ENCODE measurements at places on chromosomes 3 and 15. TPM values are rescaled to one million over a fixed set of nuclear protein-coding genes. Genes with fewer than 3 reads are reported as not detected.
A peak's percentile ranks its signal among the peaks of the same experiment; 100 is the strongest.

DNA sequence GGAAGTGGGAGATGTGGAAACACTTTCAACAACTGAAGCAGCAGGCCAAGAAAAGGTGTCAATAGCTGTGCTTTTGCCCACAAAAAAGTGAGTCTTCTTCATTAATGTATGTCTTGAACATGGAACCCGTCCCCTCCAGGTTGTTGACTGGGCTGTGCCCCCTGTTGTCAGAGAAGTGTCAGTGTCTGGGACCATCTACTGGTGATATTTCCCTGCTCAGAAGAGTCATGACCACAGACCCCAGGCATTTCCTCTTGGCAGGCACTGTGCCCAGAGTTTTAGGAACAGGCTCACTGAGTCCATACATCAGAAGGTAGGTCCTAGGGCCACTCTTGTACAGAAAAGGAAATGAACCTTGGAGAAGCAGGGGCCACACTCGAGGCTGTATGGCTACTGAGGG lies 54.8 kb upstream of the LARS2 start:
- no peak for DNase-seq

- no peak for DNase-seq
Observed at GRCh38 chr15:43270113-43270665, 3.5 kb upstream of the TGM5 start.

GRCh38 chr3:128606094-128606493 lies 44.5 kb downstream of the RPN1 start:
- no peak for DNase-seq

- peak; percentile 61 for DNase-seq
Observed at GRCh38 chr15:52318729-52319500, 23.3 kb upstream of the MYO5C start.

DNA sequence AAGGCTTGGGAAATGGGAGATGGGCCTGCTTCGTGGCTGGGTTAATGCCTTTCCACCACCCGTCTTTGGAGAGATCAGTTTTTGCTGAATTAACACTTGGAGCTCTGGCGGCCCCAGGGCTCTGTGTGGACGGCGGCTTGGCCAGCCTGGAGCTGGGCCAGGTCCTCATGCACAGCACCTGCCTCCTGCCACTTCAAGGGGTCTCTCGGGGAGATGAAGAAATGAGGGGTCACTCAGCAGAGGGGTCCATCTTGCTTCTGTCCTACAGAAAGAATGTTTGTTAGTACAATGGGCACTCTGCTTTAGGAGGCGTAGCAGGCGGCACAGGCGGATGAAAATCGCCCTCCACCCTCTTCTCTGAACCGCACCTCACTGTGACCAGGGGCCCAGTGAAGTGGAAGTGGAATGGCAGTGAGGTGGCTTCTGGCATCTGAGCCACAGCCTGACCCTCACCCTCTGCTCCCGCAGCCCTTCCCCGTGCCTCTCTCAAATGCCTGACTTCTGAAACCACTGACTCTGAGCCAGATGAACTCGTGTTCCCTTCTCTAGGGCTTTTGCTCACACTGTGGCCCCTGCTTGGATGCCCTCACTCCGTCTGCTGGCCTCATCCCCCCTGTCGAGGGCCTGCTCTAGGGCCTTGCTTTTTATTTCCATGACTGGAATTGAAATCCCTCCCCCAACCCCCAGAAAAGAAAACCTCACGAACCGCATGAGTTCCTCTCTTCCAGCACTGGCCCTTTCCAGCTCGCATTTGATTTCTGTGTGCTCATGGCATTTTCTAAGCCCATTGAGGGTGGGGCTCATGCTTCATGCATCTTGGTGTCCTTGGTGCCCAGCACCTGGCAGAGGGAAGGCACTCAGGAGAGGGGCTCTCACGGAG lies 42.2 kb downstream of the CHDH start:
- no peak for DNase-seq

GRCh38 chr15:41483519-41483918 lies 10.2 kb upstream of the ITPKA start:
- DNase-seq = no peak

DNA sequence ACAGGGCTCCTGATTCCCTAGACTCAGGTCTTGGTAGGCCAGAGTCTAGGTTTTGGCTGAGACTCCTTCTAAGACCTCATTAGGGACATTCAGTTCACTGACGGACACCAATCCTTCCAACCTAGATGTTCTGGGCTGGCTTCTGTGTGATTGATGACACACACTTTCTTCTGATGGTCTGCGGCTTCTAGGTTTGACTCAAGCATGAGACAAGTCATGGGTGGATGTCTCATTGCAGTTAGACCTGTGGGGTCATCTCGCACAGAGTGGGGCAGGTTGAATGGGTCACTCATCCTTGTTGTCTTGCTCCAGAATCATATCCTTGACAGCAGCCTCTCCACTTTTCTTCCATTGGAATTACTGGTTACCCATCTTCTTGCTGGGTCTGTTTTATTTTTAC lies 35.8 kb downstream of the ARNT2 start:
- no peak for DNase-seq

DNA sequence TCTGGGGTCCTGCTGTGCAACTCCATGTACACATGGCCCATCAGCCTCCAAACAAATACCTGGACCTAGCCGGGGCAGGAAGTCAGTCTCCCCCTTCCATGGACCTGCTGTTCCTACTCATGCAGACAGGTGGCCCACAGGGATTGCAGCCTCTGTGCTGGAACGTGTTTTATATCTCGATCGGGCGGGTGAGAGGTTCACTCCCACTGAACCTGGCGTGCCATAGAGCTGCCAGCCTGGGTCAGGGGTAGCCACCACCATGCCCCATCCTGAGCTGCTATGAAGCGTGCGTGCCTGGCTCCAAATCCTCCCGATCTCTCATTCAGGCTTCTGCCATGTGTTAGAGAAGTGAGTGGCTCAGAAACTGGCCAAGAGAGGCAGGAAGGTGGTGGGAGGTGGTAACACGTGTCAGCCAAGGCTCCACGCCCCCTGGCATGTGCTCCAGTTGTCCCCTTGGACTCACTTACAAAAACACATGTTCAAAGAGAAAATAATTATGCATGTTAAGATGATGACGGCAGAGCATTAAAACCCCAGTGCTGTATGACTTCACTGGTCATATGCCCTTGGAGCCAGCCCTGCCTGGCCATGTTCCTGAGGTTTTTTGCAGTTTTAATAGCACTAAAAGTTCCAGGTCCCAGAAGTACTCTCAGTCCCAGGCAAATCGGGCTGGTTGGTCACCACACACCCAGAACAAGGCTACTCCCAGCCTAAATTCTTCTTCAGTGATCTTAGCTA lies 30.6 kb downstream of the CTSH start:
- DNase-seq = no peak

Gene CORO2B
- 0.29 TPM for total RNA-seq

Gene RTP3
- total RNA-seq = 12.2 TPM

Gene C3orf20
- not detected for total RNA-seq

Gene MASP1
- 116 TPM for total RNA-seq

DNA sequence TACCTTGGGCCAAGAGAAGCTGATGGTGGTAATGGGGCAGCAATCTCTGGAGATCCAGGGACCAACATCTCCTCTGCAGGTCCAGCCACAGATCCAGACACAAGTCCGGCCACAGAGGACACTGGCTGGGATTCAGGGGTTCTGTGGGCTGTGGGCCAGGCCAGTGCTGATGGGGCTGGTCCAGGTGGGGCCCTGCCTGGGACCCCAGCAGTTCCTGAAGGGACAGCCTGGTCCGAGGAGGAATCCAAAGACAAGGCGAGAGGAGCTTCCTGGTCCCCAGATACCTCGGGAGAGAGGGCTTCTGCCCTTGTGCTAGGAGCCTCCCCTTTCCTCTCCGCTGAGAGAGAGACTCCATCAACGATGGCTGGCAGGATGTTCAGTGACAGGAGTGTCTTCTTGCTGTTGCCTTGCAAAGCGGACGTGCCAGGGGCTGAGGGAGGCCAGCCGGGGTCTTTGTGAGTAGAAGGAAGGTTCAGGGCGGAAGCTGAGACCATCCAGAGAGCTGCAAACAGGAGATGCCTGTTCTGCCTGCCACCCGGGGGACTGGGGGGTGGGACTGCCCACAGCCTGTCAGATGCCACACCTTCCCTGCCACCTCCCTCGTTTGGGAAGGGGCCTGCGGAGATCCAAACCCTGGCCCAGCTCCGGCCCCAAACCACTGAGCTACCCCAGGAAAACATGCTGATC lies 24.5 kb upstream of the GOLGA6C start:
- DNase-seq = no peak

GRCh38 chr15:29570948-29571791 lies 251.1 kb downstream of the TJP1 start:
- no peak for DNase-seq

- no peak for DNase-seq
Observed at GRCh38 chr15:65092911-65093792, 16.6 kb downstream of the KBTBD13 start.

DNA sequence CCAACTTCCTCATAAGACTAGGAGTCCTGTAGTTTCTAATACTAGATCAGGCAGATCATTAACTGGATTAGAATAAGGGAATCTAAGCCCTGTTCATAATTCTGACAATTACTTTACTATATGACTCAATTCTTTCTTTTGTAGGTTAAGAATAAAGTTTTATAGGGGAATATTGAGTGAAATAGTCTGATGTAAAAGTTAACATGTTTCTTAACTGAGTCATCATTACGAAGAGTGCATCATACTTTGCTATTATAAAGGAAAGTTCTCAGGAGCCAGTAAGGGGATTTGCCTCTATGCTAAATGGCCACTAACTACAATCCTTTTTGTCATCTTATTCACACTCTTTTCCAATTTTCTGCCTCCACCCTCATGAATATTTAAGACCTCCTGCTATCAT lies 63.1 kb downstream of the POLQ start:
- no peak for DNase-seq

Gene ITPKA
- total RNA-seq = 15.5 TPM

GRCh38 chr15:90683371-90683770 lies 33.8 kb upstream of the BLM start:
- no peak for DNase-seq

Gene SLC51B
- 3.4 TPM for total RNA-seq

DNA sequence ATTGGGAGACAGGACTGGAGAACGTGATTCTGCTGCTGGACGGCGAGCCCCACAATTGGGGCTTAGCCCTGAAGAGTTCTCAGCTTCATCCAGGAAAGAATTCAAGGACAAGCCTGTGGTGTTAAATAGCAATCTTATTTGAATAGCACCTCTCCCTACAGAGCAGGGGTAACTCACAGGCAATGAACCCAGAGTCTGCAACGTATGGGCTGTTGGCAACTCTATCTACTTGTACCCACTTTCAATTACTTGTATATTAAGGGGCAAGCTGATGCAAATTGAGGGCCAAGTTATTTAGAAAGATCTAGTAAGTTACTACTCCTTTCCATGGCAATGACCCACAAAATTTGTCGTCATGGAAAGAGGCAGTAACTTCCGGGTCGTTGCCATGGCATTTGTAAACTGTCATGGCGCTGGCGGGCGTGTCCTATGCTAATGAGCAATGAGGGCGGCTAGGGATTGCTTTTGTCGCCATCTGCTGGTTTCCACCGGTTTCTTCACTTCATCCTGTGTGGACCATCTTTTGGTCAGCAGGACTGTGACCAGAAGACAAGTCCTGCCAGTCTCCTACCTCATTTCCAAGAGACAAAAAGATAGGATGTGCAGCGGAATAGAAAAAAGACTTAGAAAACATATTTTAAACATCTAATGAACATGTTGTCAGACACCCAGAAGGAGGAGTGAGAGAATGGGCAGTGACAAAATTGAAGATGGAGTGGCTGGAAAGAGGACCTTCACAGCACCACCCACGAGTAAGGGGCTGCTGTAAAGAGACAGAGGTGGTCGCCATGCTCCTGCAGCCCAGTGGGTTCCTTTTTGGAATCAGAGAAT lies 45.8 kb upstream of the SH3BP5 start:
- DNase-seq = peak; percentile 93

GRCh38 chr3:181176601-181177000 lies 187.1 kb upstream of the DNAJC19 start:
- DNase-seq = peak; percentile 70

GRCh38 chr3:195159814-195160165 lies 111.2 kb downstream of the XXYLT1 start:
- DNase-seq = no peak

Gene ADAMTS17
- 31.9 TPM for total RNA-seq

DNA sequence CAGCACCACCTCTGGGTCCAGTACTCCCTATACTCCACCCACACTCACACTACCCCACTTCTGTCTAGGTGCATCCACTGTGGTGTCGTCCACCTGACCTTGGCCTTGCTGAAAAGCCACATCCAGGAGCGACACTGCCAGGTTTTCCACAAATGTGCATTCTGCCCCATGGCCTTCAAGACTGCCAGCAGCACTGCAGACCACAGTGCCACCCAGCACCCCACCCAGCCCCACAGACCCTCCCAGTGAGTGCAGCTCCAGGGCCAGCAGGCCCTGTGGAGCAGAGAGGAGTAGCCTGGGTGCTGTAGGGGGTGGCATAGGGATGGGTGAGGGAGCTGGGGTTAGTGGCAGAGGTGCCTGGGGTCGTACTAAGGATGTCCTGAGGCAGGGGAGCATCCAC lies 19.4 kb upstream of the ALPK3 start:
- no peak for DNase-seq

DNA sequence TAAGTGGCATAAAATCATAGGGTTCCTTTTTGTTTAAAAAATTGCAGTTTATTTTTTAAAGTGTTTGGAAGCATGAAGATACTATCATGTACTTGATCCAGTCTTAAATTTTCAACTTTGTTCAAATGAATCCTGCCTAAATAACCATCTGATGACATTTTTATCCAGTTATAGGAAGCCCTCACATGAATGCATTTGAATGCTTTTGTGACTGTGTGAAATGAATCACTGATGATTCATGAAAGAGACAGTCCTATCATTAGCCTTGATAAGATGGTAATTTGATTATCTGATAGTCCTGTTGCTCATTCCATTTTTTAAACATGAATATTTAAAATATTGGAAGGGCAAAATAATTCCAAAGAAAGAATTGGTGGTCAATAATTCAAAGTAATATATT lies 401.9 kb upstream of the ROBO2 start:
- DNase-seq = no peak

Gene ADGRG7
- total RNA-seq = 1.9 TPM

Gene DYNLT2B
- not detected for total RNA-seq

Gene XXYLT1
- 1.7 TPM for total RNA-seq

Gene HMCES
- total RNA-seq = 36.9 TPM

Gene DUOXA1
- total RNA-seq = not detected

Gene GCHFR
- total RNA-seq = 136 TPM

GRCh38 chr3:186094271-186094670 lies 14.6 kb downstream of the ETV5 start:
- DNase-seq = no peak

Gene DPH3
- total RNA-seq = 13.1 TPM

DNA sequence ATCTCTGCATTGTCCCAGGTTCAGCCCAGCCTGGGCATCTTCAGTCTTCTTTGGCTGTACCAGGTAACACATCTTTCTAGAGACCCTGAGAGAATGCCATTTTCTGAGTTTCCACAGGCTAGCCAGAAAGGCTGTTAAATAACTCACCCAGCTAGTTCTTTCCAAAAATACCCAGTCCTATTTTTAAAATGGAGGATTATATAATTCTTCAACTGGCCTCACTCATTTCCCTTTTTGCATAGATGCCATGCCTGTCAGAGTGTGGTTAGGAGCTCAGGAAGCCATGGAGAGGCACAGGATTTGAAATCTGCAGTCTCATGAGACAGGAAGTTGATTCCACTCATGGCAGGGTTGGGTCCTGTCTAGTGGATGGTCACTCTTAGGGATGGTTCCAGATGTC lies 39.8 kb downstream of the CEMIP start:
- DNase-seq = no peak

Gene ERICH6
- total RNA-seq = not detected

Data from right lobe of liver (tissue), 6 donors.